ENCODE measurements at places on chromosomes 12 and 14.

DNA sequence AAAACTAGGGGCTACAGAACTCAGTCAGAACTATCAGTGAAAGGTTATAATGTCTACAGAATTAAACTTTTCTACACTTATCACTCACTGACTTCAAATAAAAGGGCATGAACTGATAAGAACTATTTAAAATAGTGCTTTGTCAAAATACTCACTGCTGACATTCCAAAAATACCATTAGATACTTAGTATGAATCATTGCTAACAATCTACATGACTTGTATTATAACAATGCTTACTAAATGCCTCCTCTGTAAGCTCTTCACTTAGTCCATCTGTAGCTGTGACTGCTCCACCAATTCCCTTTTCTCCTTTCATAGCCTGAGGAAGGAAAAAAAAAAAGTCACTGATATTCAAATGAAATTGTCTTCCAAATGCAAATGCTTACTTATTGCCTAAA, 17.0 kb downstream of the NFYB start:
- no peak for DNase-seq

- DNase-seq, result no peak
Measured at GRCh38 chr14:96121660-96122395, 82.7 kb downstream of the C14orf132 start.

GRCh38 chr14:75783184-75783583, 122.1 kb downstream of the TTLL5 start:
- no peak for DNase-seq

DNA sequence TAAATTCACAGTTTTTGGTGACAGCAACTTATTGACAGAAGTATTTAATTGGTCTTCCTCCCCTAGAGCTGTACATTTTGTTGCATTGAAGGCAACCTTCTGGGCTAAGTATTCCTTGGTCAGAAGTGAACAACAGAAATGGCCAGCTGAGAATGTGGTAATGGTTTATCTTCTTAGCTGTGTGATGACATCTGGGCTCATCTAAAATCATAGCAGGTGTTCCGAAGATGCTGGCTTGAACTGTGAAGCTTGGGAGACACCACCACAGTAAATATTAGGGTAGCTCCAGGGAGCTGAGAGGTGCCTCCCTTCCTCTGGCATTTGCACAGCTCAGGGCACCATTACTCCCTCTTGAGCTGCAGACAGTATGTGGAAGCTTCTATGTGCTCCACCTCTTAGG, 3.7 kb upstream of the PTPRB start:
- DNase-seq, result no peak

DNA sequence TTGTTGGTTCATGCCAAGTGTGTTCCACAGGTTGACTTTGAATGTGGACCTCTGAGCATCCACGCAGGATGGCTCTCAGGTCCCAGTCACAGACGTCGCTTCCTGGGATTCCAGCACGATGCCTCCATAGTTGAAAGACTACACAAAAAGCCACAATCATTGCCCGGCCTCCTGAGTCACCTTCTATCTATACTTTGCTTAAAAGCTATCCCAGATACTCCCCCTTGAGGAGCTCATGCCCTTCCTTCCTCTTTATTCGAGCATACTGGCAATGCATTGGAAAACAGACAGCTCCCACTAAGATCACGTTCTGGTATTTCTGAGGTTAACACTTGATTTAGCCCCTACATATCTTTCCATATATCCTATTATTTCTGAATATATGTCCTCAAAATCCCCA, 40.1 kb downstream of the ZNF664 start:
- DNase-seq, result no peak

- DNase-seq, result no peak
Measured at GRCh38 chr12:40261937-40262336, 37.1 kb downstream of the LRRK2 start.

- DNase-seq, result no peak
Measured at GRCh38 chr14:84403585-84403984, 1126.4 kb upstream of the FLRT2 start.

DNA sequence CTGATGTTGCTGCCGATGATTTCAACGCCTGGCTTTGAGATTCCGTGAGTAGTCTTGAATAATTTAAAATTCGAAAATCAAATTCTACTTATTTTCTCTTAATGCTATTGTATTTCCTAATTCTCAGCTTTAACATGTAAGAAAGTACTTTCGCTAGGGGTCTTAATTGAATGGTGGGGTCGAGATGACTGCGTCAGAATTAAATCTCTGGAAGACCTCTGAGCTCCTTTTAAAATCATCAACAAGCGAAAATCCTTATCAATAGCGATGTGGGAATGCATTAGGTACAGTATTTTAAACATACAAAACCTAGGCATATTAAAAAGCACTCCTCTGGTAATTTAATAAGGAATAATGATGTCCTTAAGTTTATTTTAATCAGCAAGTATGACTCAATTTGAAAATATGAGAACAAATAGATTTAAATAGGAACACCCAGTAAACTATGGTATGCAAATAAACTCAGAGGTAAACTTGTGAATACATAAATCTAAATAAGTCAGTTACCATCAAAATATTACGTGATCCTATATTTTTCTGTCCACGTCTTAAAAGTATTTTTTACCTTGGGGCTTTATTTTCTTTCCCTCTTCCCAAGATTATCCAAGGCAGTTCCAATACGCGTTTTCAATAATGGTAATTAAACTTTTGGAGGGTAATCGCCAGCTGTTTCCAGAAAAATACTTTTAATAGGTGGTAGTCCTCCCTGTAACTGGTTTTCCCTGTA, 1.4 kb downstream of the FOXA1 start:
- DNase-seq, result no peak

DNA sequence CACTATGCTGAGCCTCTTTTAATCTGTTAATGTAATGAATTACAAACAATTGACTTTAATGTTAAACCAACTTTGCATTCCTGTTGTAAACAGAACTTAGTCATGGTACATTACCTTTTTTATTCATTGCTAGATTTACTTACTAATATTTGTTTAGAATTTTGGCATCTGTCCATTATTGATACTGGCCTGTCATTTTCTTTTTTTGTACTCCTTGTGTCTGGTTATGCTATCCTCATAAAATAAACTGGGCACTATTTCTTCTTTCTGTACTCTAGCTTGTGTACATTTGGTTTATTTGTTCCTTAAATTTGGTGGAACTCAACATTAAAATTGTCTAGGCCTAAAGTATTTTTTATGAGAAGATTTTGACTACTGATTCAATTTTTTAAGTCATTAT, 32.1 kb downstream of the SPATA7 start:
- DNase-seq, result no peak

GRCh38 chr14:59823179-59823578, 47.4 kb downstream of the RTN1 start:
- DNase-seq, result no peak

DNA sequence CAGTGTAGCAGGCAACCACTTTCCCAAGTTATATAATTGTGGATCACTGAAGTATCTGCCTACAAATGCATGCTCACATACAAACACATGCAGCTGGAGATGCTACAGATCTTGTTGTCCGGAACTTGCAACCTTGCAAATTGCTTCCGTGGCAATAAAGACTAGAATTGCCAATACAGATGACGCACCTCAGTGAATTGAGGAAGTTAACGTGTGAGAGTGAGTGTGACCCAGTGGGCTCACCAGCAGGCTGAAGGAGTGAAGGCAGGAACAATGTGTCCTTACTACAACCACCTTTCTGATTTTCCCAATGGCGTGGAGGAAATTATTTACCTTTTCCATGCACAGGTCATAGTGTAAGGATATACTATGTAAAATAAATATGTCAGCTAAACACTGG, 89.4 kb upstream of the GRIP1 start:
- no peak for DNase-seq

DNA sequence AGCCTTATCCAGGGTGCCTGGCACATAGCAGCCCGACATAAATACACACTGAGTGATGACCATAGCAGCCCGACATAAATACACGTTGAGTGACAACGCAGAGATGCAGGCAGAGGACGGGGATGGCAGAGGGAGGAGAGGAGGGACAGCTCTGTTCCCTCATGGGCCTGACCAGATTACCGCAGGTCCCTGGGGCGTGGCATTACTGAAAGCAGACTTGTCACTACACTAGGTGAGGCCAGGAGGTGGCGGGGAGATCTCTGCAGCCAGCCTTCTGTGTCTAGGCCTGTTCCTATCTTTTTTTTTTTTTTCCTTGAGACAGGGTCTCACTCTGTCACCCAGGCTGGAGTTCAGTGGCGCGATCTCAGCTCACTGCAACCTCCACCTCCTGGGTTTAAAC, 69.0 kb downstream of the HRK start:
- DNase-seq, result no peak

Data from stimulated activated CD4-positive, alpha-beta T cell treated with anti-CD3 and anti-CD28 coated beads, Interleukin-1b, Interleukin-23, amount 100 ng/mL, for 24 hours (primary cell).